ENCODE measurements at places on chromosomes 3 and 15.

DNA sequence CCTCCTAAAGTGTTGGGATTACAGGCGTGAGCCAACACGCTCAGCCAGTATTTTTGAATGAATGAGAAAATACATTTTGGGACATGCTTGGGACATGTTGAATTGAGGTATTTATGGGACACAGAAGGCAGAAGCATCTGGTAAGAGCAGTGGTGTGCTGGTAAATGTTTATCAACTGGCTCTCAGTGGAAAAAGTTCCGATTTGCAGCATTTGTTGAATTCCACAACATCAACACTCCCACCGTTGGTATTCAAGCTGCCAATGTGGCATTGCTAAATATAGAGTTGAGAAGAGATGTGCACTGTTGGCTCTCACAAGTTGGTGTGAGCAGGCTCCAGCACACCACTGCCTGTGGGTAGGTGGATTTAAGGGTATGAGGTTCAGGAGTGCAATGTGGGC lies 35.8 kb upstream of the LRRFIP2 start:
- no peak for DNase-seq

DNA sequence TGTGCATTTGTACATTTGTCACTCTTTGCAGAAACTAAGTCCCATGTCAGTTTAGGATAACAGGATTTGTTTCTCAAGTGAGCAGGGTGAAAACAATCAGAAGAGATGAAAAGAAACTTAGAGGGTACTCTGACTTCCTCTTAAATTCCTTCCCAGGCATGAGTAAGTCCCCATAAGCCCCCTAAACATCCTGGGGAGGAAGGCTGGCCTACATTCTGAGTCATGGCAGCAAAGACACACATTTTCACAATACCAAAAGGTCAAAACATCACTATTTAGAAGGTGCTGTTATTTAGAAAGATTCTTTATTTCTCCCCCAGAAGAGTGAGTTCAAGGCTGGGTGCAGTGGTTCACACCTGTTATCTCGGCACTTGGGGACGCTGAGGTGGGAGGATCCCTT lies 7.6 kb upstream of the FOXP1 start:
- DNase-seq, result no peak

DNA sequence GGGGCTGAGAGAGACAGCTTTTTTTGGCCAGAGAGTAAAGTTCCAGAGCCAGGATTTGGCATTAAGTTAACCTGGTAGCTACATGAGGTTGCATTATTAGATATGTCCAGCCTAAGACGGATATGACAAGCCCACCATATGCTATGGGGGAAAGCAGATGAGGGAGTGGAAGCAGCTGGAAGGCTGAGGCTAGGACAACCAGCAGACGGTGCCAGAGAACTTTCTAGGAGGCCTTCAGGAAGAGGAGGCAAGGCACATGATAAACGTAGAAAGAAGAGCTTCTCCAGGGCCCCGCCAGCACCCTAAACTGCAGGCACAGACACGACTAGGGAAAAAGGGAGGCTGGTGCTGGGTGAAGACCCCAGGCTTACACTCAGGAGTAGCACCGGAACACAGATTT lies 87.0 kb downstream of the CTNNB1 start:
- no peak for DNase-seq

GRCh38 chr3:50338965-50339364 lies 1.7 kb downstream of the RASSF1 start:
- peak; percentile 43 for DNase-seq

GRCh38 chr3:25658836-25659235 lies 5.9 kb downstream of the TOP2B start:
- DNase-seq, result no peak

GRCh38 chr3:94256888-94257813 lies 194.3 kb downstream of the NSUN3 start:
- DNase-seq, result no peak

DNA sequence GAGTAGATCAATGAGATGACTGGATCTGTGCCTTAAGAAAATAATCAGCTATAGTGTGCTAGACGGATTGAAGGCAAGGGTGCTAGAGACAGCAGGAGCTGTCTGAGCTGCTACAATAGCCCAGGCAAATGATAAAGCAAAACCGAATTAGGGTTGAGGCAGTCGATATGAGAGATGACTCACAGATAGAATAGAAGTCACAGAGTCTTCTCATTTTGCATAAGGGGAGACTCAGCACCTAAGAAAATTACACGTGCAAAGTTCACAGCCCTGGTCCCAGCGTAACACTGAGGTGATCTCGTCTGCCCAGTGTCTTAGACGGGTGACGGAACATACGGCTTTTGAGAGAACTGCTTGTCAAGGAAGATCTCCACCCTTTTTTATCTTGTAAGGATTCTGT lies 11.6 kb downstream of the LPP start:
- DNase-seq, result no peak

GRCh38 chr3:54619531-54619930 lies 308.3 kb downstream of the LRTM1 start:
- DNase-seq, result no peak

GRCh38 chr3:133491481-133492059 lies 81.9 kb upstream of the CDV3 start:
- no peak for DNase-seq

- DNase-seq, result no peak
Measured at GRCh38 chr15:93384886-93385285, 295.9 kb upstream of the RGMA start.

DNA sequence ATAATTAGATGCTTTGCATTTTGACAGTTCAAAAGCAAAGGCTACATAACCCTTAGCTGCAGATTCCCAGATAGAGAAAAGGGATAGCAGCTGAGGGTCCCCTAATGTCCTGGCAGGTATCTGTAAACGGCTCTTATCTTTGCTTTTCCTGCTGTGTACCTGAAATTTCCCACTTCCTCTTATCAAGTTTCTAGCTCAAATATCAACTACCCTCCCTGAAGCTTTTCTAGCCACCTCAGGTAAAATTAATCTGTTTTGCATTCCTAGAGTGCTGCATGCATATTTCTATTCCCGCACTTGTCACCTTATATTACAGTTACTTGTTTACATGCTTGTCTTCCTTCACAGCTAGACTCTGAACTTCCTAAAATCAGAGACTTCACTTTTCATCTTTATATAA lies 55.6 kb upstream of the STXBP5L start:
- DNase-seq, result no peak

DNA sequence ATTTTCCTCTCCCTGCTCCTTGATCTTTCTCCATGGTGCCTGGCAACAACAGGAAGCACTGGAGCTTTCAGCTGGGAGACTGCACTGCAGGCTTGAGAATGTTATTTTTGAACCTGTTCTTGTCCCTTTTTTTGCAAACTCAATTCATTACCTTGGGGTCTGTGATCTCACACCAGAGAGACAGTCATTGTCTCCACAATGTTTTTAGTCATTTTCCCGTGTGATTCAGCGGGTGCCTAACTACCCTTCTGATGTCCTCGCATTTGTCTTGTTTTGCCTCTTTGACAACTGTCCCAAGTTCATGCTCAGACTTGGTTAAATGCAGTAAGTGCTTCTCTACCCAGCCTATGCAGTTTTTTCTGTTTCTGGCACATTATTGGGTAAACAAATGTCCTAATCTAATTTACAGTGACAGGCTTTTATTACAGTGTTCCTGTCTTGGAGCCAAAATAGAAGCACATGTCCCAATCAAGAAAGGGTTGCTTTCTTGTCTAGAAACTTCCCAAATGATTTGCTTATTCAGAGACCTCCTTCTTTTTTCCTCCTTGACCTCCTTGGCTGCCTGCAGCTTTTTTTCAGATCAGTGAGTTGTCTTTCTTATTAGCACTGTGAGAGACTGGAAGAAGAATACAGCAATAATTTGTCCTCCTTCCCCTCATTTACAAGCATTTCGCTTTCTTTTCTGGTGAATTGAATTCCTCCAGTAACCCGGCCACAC lies 162.4 kb downstream of the NSUN3 start:
- no peak for DNase-seq

DNA sequence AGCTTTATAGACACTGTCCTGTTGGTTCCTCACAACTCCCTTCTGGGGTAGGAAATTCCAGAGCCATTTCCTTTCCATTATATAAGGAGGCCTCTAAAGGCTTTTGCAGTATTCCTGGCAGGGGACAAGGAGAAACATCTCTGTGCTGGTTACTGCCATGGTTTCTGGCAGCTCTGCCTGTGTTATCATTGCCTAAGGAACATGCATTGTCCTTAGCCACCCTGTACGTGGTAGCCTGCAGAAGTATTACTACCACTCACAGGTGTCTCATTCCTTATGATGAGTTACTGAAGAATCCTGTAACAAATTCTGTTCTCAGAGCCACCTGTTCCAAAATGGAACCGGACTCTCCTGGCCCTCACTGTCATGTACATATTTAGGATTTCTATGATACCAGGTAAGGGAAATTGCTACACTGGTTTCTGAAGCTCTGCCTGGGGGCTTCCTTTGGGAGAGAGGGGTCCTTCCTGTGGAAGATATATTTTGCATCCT lies 58.0 kb downstream of the UMPS start:
- DNase-seq, result no peak

DNA sequence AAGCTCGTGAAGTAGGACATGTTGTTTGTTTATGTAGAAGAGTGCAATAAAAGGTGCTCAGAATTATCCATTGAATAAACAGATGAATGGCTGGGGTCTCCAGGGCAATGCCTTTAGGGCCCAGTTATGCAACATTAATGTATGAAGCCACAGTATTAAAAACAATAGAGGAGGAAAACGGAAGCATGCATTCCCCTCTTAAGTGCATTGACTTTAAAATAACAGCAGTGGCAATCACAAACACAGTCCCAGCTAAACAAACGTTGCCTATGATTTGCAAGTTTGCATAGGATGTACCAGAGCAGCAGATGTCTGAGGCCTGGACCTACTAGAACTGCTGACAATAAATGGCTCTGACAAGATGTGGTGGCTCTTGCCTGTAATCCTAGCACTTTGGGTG lies 60.6 kb upstream of the GCNT3 start:
- DNase-seq, result no peak

- peak; percentile 10 for DNase-seq
Measured at GRCh38 chr3:37170060-37170459, 4.3 kb downstream of the LRRFIP2 start.

- DNase-seq, result no peak
Measured at GRCh38 chr3:195093731-195094130, 177.2 kb downstream of the XXYLT1 start.

DNA sequence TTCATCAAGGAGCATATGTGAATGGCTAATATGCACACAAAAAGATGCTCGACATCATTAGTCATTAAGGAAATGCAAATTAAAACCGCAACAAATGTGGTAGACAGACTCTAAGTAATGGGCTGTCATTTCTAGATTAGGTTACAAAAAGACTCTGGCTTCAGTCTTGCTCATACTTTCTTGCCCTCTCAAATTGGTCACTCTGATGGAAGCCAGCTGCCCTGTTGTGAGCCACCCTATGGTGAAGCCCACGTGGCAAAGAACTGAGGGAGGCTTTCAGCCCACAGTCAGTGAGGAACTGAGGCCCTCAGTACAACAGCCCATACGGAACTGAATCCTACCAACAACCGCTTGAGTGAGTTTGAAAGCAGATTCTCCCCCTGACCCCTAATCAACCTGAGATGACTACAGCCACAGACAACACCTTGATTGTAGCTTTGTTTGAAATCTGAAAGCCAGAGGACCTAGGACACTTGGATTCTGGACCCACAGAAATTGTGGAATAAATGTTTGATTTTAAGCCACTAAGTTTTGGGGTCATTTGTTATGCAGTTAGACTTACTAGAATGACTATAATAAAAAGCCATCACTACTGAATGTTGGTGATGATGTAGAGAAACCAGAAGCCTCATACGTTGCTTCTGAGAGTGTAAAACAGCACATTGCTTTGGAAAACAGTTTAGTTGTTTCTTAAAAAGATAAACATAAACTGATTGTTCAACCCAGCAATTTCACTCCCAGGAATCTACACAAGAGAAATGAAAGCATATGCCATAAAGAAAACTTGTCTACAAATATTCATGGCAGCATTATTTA lies 45.7 kb downstream of the EHHADH start:
- DNase-seq, result no peak

DNA sequence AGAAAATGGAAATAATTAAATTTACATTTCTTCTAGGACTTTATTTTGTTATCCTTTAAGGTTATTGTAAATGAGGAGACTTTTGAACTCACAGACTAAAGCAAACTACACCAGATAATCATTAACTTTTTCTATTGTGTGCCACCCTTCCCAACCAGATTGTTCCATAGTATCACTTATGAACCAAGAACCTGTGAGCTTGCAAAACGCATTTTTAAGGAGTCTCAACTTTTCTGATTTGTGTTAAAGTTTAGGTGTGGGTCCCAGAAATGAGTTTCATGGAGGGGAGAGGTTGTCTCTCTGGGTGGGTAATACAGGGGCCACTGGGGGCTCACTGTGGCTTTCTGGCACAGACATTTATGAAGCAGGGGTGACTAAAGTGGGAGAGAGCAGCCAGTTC lies 75.7 kb downstream of the IGF1R start:
- DNase-seq, result no peak

- no peak for DNase-seq
Measured at GRCh38 chr3:69197455-69197854, 75.1 kb upstream of the LMOD3 start.

- DNase-seq, result peak; percentile 94
Measured at GRCh38 chr3:40524568-40525285, at the start of gene ZNF621. TSS of gene ZNF621 (plus strand) at chr3:40524960. CDS start at chr3:40525841, 881 bp downstream.

DNA sequence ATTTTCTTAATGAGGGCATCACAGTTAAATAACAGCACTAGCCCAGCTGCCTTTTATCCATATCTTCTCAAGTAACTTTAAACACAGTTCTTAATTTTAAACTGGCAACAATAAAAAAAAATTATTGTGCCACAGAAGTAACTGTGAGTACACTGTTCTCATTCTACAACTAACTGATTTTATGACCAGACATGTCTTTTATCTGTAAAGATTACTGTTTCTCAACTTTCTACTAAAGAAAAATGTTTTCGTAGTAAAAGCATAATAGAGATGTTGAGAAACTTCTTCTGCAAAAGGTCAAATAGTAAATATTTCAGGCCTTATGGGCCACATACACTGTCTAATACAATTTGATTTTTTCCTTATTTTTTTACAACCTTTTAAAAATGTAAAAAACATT lies 32.0 kb downstream of the PLOD2 start:
- no peak for DNase-seq

DNA sequence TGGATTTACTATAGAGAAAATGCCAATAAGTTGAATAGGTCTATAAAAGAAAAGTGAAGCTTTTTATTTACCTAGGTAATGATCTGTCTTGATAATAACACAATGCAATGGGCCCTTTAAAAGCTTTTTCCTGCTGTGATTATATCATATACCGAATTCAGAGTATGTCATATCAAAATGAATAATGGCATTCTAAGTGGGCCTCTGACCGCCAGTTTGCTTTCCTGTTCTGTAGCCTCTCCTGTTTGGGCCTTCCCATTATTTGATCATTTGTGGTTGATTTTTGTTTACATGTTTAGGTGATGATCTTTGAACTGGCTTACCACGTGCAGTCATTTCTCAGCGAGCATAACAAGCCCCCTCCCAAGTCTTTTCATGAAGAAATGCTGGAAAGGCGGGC lies 14.9 kb downstream of the EIF2AK4 start:
- DNase-seq, result no peak

- DNase-seq, result no peak
Measured at GRCh38 chr3:136120373-136121348, 75.5 kb downstream of the MSL2 start.

GRCh38 chr3:151896246-151897012 lies 23.0 kb downstream of the SUCNR1 start:
- DNase-seq, result no peak
